T-helper 22 cell (primary cell): ENCODE measurements at places on chromosomes 5 and 9.

- DNase-seq: no peak
Measured at GRCh38 chr9:109872901-109873300, 92.9 kb downstream of the PALM2AKAP2 start.

DNA sequence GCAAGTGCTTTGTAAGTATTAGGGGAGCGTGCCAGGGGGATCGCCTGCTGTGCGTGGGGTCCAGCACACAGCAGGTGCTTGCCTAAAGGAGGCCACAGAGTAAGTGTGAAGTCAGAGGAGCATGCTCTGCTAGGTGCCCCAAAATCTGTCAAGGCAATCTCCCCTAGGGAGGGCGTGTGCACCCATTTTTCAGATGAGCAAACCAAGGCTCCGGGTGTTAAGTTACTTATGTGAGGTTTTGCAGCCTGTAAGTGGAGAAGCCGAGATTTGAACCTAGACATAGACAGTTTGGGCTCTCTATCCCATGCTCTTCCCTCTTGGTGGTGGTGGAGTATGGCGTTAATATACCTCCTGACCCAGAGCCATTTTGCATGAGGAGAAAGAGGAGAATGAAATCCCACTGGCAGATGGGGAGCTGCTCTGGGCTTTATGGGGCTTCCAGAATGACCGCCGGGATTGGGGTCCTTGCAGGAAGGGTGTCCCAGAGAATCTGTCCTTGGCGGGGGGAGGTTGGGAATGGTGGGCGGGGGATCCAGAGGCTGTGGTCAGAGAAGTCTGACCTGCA, 14.1 kb downstream of the NDST1 start:
- no peak for DNase-seq

- peak; percentile 11 for DNase-seq
Measured at GRCh38 chr9:4604678-4605095, 57.4 kb upstream of the PLPP6 start.

GRCh38 chr5:79008362-79008761, 23.3 kb upstream of the ARSB start:
- no peak for DNase-seq

DNA sequence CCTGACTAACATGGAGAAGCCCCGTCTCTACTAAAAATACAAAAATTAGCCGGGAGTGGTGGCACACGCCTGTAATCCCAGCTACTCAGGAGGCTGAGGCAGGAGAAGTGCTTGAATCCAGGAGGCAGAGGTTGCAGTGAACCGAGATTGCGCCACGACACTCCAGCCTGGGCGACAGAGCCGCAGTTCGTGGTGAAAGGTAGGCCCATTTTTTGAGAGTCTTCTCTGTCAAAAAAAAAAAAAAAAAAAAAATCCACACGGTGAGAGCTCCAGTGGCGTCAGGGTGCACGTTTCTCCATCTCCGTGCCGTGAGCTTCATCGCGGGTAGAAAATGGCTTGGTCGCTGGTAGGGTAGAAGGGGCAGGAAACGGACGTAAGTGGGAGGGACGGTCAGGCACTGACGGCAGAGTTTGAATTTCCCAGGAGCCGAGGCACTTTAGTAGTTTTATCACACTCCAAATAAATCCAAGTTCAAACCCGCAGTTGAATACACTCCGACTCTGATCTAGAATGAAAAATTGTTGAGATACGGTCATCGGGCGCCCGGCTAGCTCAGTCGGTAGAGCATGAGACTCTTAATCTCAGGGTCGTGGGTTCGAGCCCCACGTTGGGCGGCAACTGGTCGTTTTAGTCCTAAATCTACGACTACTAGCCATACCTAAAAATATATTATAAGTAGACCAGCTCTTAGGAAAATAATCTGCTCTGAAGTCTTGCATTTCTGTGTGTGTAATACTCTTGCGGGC, 2.4 kb upstream of the TRIM7 start:
- DNase-seq: peak; percentile 52

DNA sequence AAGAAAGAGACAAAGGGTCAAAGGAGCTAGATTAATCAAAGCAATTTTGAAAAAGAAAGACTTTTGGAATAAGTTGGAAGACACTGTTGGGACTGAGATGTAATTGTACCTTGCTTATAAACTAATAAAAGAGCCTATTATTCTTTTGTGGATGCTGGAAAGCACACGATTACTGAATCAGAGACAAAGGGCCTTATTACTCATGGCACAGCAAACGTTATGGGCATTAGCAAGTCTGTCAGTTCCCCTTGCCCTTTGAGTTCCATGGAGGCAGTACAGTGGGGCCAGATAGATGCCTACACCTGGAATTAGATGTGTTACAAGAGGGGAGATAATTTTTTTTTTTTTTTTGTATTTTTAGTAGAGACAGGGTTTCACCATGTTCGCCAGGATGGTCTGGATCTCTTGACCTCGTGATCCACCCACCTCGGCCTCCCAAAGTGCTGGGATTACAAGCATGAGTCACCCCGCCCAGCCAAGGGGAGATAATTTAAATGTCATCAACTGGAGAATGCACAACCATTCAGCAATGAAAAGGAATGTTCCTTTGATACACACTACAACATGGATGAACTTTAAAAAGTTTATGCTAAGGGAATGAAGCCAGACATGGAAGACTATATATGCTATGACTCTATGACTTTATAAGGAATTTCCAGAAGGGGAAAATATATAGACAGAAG, 128.9 kb downstream of the STARD4 start:
- DNase-seq: no peak

- DNase-seq: no peak
Measured at GRCh38 chr9:137878146-137878941, 762 bp downstream of the CACNA1B start.

DNA sequence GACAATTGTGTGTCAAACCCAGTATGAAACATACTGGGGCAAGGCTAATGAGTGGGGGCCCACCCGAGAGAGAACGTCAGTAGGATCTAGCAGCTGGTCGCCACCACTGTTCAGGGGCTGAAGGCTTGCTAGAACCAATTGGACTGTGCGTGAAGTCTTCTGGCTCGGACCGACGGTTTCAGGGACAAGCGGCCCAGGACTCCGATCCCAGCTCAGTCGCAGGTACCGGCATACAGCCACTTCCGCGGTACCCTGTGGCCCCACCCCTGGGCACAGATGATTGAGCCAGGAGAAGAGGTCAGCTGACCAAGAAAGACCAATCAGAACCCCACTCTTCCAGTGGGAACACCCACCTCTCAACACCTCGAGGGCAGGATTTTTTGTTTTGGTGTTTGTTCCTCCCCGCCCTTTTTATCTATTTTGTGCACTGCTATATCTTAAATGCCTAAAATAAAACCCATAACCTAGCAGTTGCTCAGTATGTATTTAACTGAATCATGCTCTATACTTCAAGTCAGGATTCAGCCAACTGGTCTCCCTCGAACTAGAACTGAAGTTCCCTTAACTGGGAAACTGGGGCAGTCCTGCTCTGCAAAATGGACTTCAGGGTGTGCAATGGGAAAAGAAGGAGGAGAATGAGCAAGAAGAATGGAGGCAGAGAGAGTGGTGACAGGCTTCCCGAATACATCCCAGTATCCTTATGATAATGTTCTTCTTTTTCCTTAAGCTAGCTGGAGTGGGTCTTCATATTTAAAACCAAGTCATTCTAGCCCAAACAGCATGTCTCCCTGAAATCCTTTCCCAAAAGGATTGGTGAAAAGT, 21.1 kb upstream of the CPEB4 start:
- no peak for DNase-seq

DNA sequence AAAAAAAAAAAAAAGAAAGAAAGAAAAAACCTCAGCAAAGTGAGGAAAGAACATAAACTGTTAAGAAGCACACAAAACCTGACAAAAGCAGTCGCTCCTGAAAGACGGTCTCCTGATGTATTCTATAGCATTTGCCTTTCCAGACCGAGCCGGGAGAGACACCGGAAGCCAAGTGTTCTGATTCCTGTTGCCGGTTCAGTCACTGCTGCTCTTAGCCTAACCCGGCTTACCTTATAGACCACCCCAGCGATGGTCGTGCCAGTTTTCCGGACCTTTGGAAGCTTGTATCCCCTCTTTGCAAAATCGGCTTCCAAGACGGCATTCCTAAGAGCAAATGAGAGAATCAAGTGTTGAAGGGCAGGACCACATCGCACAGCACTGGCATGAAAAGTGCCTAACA, 630 bp downstream of the PSMB7 start:
- DNase-seq: no peak

GRCh38 chr5:35900972-35901695, 37.3 kb downstream of the CAPSL start:
- no peak for DNase-seq

- no peak for DNase-seq
Measured at GRCh38 chr9:112771359-112772214, 21.0 kb downstream of the SNX30 start.

DNA sequence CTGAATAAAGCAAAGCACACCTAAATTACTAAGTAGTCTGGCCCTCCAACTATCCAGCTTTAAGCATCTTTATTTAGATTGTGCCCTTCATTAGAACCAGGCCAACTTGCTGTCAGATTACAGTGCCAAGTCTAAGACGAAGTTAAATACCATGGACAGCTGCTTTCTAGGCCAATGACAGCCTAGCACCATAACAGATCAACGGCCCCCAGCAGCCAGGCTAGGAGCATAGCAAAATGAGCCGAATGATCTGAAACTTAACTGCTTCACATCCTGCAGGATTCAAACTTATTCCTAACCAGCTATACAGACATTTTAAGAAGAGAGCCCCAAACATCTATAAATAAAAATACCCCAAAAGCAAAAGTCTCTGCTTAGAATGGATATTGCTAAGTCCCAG, 6.8 kb downstream of the SLC24A2 start:
- no peak for DNase-seq

DNA sequence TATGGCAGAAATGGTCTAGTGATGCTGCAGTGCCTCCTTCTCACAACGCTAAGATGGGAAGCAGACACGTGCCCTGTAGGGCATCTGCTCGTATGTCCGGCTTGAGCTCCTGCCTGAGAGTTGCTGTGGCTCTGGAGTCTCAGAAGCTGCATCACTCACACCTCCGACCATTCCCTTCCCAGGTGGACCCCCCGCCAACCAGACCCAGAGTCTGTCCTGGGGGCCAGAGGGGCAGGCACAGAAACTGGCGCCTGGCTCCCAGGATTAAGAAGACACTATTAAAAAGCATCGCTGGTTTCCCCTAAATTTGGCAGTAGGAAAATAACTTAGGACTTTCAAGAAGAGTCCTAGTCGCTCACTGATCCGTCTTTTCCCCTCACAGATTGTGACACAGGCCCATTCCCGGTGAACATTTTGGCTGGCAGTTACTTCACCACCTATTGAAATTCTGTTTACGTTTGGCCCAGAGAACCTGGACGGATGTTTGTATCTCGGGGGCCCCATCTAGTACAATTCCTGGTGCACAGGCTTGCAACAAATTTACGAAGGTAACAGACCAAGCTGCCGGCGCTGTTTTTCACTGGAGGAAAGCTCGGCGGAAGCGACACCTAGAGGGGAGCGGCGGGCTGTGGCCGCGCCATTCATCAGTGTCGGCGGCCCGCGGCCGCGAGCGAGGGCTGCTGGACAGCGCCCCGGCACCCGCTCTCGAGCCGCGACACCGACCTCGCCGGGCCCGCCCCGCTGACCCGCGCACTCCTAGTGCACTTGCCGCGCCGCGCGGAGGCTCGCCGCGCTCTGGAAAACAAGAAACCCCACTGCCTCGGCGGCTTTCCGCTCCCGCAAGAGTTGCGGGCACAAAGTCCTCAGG, 1.6 kb downstream of the FSTL4 start:
- DNase-seq: no peak

- no peak for DNase-seq
Measured at GRCh38 chr9:124776618-124776953, 347 bp upstream of the OLFML2A start.

GRCh38 chr5:155434681-155435080, 421.1 kb downstream of the KIF4B start:
- no peak for DNase-seq

GRCh38 chr9:131013771-131014676, 5.0 kb downstream of the LAMC3 start:
- no peak for DNase-seq

GRCh38 chr5:1669276-1670155, 130.1 kb downstream of the MRPL36 start:
- no peak for DNase-seq

GRCh38 chr9:13933268-13933656, 380.7 kb downstream of the NFIB start:
- no peak for DNase-seq

DNA sequence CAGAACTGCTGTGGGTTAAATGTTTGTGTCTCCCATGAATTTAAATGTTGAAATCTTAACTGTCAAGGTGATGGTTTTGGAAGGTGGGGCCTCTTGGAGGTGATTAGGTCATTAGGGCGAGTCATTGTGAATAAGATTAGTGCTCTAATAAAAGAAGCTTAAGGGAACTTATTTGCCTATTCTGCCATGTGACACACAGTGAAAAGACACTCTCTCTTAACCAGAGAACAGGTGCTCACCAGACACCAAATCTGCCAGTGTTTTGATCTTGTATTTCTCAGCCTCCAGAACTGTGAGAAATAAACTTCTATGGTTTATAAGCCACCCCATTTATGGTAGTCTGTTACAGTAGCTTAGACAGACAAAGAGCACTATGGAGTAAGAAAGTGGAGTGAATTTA, 117.9 kb upstream of the SV2C start:
- no peak for DNase-seq

GRCh38 chr5:76607353-76607871, 15.8 kb downstream of the F2RL2 start:
- no peak for DNase-seq

DNA sequence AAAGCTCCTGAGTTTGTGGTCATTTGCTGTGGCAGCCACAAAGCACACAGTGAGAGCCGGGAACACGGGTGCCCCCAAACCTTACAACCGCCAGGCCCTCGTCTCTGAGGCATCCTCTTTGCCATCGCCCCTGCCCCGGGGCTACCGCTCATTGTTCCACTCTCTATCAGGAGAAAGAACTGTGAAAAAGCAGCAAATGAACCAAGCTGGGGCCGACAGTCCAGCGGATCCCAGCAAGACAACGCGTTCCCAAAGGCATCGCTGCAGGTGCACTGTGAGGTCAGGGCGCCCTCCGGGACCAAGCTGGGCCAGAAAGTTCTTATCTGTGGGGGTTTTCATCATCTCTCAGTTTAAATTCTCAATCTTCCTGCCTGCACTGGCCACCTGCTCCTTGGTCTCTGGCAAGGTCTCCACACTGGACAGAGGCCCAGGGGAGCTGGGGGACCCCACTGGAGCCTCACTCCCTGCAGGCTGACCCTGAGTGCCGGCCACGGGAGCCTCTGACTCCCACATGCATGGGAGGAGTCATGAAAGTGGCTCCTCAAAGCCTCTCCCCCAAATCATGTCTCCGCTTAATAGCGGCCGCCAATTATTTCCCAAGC, 32.1 kb downstream of the VAV2 start:
- DNase-seq: no peak

GRCh38 chr5:159503236-159503635, 172.9 kb upstream of the IL12B start:
- DNase-seq: no peak

GRCh38 chr5:11311272-11311671, 550.2 kb upstream of the DAP start:
- DNase-seq: no peak

GRCh38 chr9:27763831-27764230, 190.6 kb upstream of the C9orf72 start:
- DNase-seq: no peak

- DNase-seq: no peak
Measured at GRCh38 chr5:90297045-90297764, 112.4 kb downstream of the CETN3 start.

- no peak for DNase-seq
Measured at GRCh38 chr9:38362852-38363588, 29.5 kb upstream of the ALDH1B1 start.

- no peak for DNase-seq
Measured at GRCh38 chr5:94217745-94218144, 400.7 kb downstream of the KIAA0825 start.

GRCh38 chr5:143516249-143516648, 112.8 kb upstream of the NR3C1 start:
- DNase-seq: no peak
